Activated CD4-positive, alpha-beta T cell treated with anti-CD3 and anti-CD28 coated beads for 1 hour (primary cell): ENCODE measurements at places on chromosomes 12 and 14.

- DNase-seq: no peak
Observed at GRCh38 chr14:74144789-74145188, 60.0 kb downstream of the LIN52 start.

DNA sequence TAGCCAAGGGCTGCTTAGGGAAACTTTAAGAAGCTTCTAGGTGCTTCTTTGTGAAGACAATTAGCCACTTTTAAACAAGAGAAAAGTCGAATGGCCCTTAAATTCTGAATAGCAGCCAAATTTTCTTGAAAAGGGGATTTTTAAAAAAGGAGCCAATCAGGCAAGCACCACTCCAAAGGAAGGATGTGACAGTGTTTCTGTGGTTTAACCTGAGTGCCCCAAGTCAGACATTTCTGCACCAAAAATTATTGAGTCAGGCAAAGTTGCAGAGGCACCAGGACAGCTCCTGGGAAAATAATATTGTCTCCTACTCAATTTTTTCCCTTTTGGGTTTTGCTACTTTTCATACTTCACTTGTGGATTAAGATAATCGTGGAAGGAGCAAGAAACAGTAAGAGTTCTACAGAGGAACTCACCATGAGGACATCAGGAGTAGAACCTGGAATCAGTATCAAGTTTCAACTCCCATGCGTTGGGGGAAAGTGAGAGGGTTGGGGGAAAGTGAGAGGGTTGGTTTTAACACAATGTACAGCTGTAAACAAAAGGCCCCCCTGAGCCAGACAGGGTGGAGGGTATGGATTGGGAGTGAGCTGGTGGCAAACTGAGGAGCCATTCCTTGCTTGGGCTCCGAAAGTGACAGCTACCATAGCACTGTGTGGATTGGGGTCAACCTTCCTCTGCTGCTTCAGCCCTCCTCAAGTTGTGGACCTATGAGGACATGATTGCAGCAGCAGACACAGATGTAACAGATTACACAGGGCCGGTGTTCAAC, 90.8 kb downstream of the SLC38A1 start:
- DNase-seq: no peak

- peak; percentile 20 for DNase-seq
Observed at GRCh38 chr12:2052826-2053678, at the start of gene CACNA1C. Gene CACNA1C, plus strand, starts transcription at chr12:2052987. Its CDS starts 576 bp downstream, at chr12:2053563.

DNA sequence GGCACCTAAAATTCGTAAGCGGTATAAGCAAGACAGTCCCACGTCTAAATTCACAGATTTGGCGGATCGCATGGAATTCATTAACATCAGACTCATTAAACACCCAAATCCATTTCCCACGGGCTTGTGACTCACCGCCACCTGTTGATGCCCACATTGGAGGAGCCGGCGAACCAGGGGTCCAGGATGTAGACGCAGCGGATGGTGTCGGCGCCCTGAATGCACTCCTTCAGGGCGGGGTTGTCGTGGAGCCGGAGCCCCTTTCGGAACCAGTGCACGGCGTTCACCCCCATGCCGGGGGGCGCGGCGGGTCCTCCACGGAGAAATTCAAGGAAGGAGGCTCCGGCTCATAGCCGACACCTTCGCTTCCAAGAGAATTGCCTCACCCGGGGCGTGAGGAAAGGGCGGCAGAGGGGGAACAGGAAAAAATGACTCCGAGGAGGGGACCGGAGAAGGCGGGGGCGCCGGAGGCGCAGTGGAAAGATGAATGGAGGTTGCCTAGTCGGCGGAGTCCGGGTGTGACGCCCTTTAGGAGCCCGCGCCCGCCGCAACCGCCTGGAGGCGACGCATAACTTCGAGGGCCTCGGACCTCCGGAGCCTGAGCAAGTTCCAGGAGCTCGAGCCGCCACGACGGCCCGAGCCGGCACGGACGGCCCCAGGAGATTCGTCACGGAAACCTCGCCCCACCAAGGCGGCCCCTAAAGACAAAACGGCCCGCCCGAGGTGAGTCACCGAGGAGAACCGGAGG, 506 bp downstream of the CRY1 start:
- peak; percentile 76 for DNase-seq

- DNase-seq: no peak
Observed at GRCh38 chr12:16599081-16599480, 6.9 kb downstream of the LMO3 start.

GRCh38 chr12:117367006-117367638, 5.7 kb upstream of the NOS1 start:
- no peak for DNase-seq

DNA sequence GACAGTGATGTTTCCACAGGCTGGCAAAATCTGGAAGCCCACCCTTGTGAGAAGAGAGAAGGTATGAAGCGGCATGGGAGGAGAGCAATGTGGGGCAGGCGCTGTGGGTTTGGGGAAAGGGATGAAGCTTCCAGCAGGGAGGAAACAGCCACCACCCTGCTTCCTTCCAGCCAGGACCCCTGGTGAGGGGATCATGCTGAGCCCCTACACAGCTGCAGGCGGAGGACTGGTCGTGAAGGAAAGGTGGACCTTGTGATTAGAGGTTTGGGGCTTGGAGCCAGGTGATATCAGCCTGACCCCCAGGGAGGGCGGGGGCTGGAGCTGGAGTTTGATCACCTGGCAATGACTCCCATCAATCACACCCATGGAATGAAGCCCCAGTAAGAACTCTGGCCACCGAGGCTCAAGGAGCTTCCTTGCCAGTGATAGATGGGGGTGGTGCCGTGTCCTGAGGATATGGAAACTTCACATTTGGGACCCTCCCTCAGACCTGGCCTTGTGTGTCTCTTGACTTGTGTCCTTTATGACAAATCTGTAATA, 48.6 kb downstream of the RIMBP2 start:
- DNase-seq: no peak

GRCh38 chr12:15532364-15532977, 210.2 kb downstream of the PTPRO start:
- DNase-seq: peak; percentile 30

- DNase-seq: no peak
Observed at GRCh38 chr12:3078086-3078820, 1.1 kb downstream of the TSPAN9 start.

DNA sequence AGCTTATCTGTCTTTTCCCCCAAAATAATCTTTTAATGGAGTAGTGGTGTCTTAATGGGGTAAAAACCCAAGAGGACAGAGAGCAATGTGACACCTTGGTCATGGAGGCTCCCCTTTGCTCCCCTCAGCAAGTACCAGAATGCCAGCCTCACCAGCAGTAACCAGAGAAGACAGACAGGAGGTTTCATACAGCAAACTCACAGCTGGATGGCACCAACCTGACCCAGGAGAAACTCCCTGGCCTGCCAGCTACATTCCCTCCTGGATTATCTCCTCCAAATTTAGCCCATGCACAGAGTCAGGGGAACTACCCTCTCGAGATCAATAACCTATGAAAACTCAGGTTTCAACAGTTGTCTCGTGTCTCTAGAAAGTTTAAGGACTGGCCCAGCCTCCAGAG, 15.9 kb downstream of the BHLHE41 start:
- DNase-seq: no peak

DNA sequence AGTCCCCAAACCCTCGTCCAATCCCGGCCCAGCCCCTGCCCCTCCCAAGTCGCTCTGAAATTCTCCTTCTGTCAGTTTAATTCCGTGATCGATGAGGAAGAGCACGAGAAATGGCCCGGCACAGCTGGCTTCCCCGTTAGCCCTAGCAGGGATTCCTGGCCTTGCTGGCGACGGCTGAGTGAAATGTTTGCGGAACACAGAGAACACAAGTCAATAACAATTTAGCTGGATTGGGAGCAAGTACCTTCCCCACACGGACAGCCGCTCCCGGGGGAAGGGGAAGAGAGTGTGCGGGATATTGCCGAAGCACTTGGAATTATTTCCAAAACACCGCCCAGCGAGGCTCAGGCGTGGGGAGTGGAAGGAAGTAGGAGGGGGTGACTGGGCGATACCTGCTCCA, 134.6 kb downstream of the RBM19 start:
- no peak for DNase-seq

GRCh38 chr14:32197919-32198318, 3.9 kb upstream of the RNU6-7 start:
- no peak for DNase-seq

DNA sequence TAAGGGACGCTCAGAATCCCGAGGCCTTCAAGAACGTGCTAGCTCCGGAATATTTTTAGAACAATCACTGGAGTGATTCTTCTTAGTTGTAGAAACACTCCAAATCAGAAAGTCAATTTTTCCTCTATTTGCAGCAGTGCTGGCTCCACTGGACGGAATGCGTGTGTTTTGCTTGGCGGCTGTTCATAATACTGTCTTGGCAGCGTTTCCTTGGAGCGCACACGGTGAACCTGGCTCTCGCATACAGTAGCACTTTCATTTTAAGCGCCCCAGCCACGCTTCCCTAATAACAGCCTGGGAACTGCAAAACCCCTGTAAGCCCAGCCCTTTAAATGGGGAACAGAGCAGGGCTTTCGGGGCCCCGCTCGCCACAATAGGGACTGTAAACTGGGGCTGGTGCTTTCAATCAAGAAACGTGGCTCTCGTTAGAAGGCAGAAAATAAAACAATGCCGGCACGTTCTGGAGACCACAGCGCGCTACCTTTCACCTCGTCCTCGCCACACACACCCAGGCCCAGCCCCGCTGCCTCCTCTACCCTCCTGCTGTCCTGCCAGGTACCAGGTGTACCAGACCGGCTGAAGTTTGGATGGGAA, 79.9 kb downstream of the BCL11B start:
- no peak for DNase-seq

DNA sequence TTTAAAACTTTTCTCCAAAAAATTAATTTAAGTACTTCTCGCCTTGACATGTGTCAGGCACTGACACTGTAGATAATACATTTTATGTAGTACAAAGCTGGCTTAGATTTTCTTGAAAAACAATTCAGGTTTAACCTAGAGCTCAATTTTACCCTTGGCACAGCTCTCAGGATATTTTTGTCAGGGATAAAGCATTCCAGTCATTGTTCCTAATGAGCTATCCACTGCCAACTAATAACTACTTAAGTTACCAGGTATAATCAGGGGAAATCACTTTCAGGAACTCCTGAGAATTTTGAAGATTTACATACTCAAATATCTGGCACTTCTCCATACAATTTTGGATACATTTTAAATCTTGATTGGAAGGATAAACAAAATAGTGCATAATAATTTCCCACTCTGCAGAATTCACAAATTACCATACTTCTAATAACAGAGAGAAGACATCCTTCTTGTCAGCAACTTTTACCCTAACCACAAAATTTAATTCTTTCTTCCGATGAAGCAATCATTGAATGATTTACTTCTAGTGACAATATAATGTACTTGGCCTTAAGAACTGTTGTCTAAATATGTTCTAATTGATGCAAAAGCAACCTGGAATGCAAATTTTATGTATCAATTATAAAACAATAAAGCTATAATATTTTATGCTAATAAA, 4.8 kb downstream of the RASSF9 start:
- DNase-seq: no peak

- DNase-seq: no peak
Observed at GRCh38 chr12:91804533-91804932, 341.1 kb downstream of the BTG1 start.

- no peak for DNase-seq
Observed at GRCh38 chr14:67940486-67941455, 121.2 kb downstream of the RAD51B start.

- DNase-seq: no peak
Observed at GRCh38 chr12:56528846-56529245, 7.2 kb downstream of the RBMS2 start.
